ENCODE measurements at places on chromosomes 7 and 10.
A peak's percentile ranks its signal among the peaks of the same experiment; 100 is the strongest.

DNA sequence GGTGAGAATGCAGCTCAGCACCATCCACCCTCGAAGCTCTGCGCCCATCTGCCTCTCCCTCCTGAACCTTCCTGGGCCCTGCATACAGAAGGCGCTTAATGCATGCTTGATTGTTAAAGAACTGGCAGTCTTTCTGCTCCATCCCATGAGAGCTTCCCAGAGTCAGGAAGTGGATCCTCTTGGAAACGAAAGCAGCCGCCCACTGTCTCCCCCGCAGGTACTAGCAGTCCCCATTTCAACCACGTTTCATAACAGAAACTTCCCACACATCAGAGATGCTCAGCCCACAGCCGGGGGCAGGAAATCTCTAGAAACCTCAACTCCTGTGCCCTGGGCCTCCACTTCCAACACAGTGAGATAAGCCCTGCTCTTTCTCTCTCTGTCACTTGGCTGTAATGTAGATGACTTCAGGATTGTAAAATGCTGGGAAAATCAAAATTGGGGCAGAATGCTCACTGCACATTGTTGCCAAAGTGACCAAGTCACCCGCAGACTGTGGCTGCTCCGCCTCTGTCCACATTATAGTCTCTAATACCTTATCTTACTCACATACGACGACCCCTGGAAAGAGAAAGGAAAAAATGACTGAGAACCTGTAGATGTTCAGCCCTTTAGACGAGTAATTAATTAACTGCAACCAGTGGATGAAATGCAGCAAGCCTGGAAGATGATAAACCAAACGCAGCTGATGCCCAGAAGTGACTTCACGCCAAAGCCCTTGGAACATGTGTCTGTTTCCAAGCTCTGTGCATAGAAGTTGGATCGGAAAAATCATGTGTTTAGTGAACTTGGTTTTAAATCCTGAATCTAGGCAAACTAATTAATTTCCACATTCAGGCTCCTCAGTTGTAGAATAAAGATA, 28.5 kb downstream of the GSDME start:
- DNase-seq, result no peak

GRCh38 chr10:8056871-8057331, 2.4 kb downstream of the GATA3 start:
- DNase-seq, result peak; percentile 39

GRCh38 chr10:774661-775244, 85.3 kb upstream of the DIP2C start:
- no peak for DNase-seq

- DNase-seq, result peak; percentile 74
These were observed 105.8 kb downstream of the ARHGAP21 start for GRCh38 chr10:24617771-24618396.

DNA sequence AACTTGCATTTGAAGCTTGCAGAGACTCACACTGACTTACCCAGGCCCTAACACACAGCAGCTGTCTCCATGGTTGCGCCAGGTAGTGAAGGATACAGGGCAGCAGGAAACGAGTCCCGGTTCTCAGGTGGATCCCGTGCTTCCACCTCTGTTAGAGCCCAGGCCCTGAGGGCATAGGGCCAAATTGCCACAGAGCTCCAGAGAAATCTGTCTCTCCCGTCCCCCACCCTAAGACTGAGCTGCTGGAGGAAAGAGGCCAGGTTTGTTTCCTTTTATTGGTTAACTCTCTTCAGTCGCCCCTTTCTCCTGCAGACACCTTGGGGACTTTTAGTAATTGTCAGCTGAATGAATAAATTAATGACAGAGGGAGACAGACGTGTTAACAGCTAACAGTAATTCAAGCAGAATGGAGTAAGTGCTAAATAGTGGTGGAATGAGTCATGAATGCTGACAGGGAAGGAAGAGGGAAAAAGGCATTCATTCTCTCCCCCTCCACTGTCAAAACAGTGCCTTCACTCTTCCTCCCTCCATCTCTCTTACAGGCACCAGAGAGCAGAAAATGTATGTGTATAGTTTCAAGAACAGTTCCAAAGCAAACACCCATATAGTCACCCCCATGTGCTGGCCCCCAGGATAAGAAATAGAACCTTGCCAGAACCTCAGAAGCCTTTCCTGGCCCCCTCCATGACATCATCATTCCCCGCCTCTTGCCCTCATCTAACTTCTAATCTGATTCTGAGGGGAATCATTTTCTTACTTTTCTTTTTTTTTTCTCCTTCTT, 16.8 kb upstream of the DLG5 start:
- no peak for DNase-seq

GRCh38 chr7:130268463-130269317, 2.0 kb downstream of the CPA2 start:
- DNase-seq, result no peak

- no peak for DNase-seq
These were observed 6.3 kb downstream of the RAPGEF5 start for GRCh38 chr7:22350466-22351328.
